Activated CD4-positive, alpha-beta T cell treated with anti-CD3 and anti-CD28 coated beads for 1 hour (primary cell): ENCODE measurements at places on chromosomes 5 and 9.
A peak's percentile ranks its signal among the peaks of the same experiment; 100 is the strongest.

DNA sequence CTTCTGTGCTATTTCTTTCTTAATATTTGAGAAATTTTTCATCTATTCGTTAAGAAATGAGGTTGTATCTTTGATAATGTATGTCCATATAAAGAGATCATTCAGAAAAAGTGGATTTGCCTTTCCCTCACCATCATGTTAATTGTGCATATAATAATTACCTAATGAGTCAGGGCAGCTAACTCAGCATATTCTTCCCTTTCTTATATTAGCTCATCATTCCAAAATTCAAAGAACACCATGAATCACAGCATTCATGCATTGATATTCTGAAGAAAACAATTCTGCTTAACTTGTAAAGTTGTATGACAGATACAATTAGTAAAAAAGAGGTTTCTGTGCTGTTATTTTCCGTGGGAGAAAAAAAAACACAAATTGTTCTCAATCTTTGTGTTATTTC, 630.6 kb downstream of the TLE1 start:
- no peak for DNase-seq

- DNase-seq = no peak
Measured at GRCh38 chr5:17185773-17186172, 31.7 kb upstream of the BASP1 start.

DNA sequence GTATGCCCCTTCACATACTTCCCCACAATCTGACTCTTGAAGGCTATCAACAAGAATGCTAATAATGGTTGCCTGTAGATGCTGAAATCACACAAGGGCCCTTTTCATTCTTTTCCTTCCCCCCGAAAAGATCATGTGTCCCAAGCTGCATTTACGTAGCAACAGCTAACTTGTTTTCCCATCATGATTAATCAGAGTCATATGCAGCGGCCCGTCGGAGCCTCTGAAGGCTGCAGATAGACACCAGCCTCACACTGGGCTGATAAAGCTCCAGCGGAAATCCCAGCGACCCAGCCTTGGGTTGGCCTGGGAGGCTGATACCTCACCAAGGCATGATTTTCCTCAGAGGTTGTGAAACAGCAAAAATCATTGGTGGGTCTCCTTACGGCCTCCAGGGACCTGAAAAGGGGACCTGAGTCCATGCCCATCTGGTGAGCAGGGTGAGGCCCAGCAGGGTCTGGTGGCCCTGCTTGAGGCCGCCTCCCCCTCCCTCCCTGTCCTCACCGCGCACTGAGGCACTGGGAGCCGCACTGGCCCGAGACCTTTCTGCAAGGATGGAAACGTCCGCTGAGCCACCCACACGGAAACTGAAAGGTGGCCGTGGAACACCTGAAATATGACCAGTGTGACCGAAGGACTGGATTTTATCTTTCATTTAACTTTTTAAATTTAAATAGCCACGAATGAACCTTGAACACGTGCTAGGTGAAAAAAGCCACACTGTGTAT, 114.2 kb upstream of the PHYKPL start:
- DNase-seq = no peak

GRCh38 chr5:73215891-73216610, 43.1 kb downstream of the TMEM174 start:
- DNase-seq = peak; percentile 34

GRCh38 chr5:133256276-133256675, 204.5 kb downstream of the HSPA4 start:
- DNase-seq = no peak

- no peak for DNase-seq
Measured at GRCh38 chr5:117504305-117504704, 929.7 kb upstream of the SEMA6A start.

GRCh38 chr5:96146675-96147074, 185.0 kb upstream of the ELL2 start:
- no peak for DNase-seq

- no peak for DNase-seq
Measured at GRCh38 chr5:151643388-151643787, 43.3 kb downstream of the SPARC start.

GRCh38 chr5:138096363-138096762, 12.5 kb downstream of the WNT8A start:
- no peak for DNase-seq

GRCh38 chr5:170650850-170651249, 132.7 kb upstream of the GABRP start:
- DNase-seq = no peak

DNA sequence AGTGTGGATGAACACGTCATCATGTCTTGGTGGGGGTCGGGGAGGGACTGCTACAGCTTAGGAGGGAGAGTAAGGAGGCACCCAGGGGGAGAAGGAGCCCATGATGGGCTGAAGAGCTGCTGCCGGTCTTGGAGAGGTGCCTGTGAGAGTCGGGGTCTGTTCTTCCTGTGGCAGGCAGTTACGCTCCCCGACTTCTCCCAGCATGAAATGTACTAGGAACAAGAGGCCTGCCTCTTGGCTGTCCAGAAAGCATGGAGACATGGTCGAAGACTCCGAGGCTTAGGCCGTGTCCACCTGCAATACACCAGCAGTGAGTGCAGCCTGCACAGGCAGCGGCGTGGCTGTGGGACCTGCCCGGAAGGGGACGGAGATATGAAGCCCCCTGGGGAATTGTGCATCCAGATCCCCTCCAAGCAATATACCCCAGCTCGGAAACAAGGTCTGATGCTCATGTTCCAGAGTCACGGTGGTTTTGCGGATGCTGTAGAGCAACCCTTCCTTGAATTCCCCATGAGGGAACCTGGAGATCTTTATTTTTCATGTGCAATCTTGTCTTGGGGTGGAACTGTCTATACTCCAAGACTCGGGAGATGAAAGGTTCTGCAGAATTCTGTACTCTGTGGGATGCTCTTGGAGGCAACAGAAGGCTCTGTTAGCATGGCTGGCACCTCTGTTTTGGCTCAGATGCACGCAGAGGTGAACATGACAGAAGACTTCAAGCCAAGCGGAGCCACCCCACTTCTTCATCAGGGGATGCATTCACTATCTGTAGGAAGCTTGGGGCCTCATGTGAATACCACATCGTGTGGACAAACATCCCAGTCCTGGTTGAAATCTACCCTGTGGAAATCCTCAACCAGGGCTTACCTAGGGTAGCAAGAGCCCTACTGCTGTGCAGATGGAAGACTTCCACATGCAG, 374.9 kb upstream of the IRX4 start:
- no peak for DNase-seq

DNA sequence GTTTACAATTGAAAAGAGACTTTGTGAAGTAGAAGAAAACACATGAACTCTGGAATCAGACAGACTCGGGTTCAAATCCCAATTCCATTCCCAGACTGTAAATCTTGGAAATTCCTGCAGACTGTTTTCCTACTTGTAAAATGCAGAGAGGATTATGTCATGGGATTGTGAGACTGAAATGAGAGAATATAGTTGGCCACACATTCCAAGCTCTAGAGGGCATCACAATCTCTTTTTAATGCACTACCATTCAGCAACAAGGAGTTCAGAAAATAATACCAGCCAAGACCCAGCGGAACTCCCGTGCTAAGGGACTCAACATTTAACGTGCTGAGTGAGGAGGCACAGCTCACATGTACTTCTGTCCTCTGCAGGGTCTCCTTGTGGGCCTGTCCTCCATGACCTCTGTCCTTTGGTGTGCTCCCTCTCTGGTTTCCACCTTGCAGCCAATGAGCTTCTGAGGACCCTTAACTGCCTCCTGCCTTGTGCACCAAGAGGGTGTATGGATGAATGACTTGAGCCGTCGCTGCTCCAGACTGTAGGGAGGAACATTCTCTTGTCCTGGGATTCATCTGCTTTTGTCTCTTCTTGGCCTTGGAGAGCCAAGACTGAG, 263.5 kb downstream of the NTRK2 start:
- DNase-seq = no peak

- no peak for DNase-seq
Measured at GRCh38 chr9:122228568-122229484, at the start of gene LHX6. Gene LHX6, minus strand, starts transcription at chr9:122228957. Its CDS starts 217 bp downstream, at chr9:122228740.

DNA sequence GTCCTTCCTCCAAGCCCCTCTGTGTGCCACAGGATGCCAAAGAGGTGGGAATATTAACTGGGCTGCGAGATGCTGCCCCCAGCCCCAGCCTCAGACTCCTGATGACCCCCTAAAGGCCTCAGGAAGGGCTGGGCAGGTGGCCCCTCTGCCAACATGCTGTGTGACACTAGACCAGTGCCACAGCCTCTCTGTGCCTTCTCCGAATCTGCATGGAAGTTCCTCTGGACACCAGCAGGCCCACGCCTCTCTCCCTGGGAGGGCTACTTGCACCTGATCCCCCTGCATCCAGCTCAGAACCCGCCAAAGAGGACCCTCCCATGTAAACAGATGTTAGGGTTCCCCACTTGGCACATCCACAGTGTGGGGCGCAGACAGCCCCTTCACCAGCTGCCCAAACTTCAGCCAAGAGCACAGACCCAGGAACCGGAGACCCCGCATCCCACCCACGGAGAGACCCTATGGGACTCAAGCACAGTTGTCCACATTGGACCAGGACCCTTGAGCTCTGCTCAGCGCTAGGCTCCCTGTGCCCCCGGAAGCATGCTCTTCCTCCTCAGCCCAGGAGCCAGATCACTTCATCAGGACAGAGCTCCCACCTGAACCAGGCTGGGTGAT, 91.6 kb upstream of the LMX1B start:
- DNase-seq = no peak

GRCh38 chr5:126471875-126472537, 48.8 kb downstream of the GRAMD2B start:
- no peak for DNase-seq

- DNase-seq = no peak
Measured at GRCh38 chr5:77425420-77425819, 66.7 kb downstream of the WDR41 start.

- no peak for DNase-seq
Measured at GRCh38 chr5:54775645-54776044, 209.7 kb downstream of the ESM1 start.

- no peak for DNase-seq
Measured at GRCh38 chr5:38923661-38924451, 78.0 kb downstream of the OSMR start.

- no peak for DNase-seq
Measured at GRCh38 chr5:29984156-29984540, 1209.3 kb upstream of the CDH6 start.

DNA sequence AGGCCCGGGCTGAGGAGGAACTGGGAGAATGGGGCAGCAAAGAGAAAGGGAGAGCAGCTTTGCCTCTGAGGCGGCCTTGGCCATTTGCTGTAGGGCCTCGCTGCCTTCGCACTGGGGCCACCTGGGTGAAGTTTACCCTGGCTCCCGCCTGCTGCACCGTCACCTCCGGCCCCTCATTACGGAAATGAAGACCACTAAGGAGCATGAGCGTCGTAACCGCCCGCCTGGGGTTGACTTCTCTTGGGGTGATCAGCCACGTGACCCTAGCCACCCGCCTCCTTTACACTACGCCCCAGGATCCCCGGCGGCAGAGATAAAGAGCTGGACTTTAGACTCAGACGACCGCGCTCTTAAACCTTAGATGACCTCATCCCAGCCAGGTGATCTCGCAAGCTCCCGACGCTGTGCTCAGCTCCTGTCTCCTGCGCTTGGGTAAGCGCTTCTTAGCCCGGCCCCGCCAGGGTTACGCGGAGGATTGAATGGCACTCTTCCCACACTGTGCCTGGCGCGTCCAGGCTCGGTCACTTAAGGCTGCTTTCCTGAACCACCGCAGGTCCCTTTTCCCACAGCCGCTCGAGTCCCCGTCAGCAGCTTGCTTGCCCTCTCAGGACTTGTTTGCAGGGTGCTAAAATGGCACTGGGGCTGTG, 107.9 kb upstream of the LARP1 start:
- no peak for DNase-seq

- DNase-seq = no peak
Measured at GRCh38 chr9:107648153-107648715, 158.7 kb upstream of the KLF4 start.

- no peak for DNase-seq
Measured at GRCh38 chr5:180799194-180799593, 3.4 kb downstream of the MGAT1 start.

DNA sequence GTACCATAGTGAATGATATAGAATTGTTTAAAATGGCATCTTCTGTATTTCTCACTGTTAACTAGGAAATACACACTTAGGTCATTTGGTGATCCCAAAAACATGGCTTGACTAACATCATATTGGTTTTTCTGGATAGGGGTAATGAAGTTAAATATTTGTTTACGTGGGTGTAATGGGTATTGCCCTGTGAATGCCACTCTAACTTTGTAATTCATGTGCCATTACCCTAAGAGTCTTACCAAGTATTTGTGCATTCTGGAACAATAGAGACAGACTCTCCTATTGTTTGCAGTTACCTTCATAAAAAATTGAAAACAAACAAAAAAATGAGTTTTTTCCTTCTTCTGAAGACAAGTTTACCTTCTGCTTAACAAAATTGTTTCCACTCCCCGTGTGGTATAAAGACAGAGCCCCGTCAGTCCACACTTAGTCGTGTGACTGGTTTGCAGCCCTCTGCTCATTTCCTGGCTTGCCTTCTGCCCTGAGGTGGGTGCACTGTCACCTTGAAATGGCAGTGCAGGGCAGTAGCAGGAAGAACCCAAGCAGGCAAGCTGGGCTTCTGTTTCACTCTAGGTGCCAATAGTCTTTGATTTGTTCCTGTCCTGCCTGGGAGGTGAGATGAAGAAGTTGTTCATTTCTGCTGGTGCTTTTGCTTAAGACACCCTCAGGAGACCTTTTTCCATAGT, 9.6 kb upstream of the CATSPER3 start:
- no peak for DNase-seq
